HEK293T (cell line): ENCODE measurements at places on chromosomes 4 and X.

GRCh38 chr4:65789805-65790204 lies 119.5 kb upstream of the EPHA5 start:
- no peak for DNase-seq

DNA sequence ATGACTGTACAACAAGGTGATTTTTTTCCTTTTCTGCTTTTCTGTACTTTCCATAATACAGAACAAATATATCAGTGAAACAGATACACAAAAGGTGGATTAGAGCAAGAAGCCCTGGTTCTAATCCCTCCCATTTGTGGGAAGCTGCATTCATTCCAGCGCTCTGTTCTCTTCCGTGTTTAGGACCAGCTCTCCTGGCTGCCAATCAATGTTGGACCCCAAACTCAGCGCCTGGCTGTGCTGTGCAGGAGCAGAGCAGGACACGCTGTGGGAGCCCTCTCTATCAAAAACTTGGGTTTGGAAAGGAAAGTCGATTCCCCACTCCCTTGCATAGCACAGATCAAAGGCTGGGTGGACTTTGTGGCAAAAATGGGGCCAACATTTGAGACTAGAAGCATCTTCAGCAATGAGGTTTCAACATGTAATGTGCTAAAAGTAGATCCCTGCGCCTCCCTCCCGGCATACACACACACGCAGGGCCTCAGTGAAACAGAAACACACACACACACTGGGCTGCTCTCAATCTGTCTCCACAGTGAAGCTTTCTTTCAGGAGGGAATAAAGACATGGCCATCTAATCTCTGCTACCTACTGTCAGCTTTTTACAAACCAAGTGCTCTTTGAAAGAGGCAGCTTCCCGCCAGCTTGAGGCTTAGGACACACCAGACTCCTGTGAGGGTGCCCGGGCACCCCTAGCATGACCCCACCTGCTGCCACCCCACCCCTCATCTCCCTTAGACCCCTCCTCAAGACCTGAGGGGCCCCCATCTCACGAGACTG lies 12.2 kb downstream of the WDR1 start:
- no peak for DNase-seq

GRCh38 chr4:104385713-104386112 lies 109.0 kb downstream of the CXXC4 start:
- DNase-seq: no peak

DNA sequence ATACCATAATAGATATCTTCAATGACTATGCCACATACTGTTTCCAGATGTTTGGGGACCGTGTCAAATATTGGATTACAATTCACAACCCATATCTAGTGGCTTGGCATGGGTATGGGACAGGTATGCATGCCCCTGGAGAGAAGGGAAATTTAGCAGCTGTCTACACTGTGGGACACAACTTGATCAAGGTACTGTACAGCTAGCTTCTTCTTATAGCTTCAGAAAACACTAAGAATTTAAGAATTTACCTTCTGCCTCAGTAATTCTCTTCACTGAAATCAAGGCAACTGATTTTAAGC lies 805 bp downstream of the KLB start:
- no peak for DNase-seq

DNA sequence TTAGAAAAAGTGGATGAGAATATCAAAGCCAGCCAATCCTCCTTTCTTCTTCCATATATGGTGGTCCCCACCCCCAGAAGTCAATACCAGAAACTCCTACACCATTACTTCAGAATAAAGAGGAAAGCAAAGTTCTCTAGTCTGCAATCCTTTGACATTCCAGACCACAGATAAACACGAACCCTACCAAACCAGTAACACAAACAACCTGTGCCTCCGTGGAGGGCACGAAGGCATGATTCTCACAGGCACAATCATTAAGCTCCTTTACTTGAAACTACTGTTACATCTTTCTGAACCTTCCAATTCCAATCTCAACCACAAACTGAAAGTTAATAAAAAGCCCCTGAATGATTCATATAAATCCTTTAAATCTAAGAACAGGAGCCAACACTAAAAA lies 16.3 kb downstream of the MAML3 start:
- no peak for DNase-seq

GRCh38 chr4:2828758-2829181 lies 14.9 kb upstream of the ADD1 start:
- no peak for DNase-seq

- DNase-seq: no peak
Measured at GRCh38 chr4:33088713-33089112, 2368.5 kb downstream of the PCDH7 start.

DNA sequence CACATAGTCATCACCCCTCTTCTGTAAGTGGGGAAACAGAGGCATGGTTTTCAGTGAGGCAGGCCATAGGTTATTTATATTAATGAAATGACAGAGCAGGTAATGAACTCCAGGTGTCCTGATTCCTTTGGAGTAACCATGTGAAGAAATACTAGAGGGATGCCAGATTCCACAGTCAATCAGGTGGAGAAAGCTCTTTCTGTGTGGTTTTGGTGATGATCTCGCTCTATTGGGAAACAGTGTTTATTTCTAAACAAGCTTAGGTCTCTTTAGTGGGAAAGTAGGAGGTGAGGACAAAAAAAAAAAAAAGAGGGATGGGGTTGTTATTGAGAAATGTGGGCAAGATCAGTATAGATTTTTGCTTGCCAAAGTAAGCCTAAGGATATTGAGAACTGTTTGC lies 12.2 kb downstream of the DOCK11 start:
- no peak for DNase-seq

- peak; percentile 88 for DNase-seq
Measured at GRCh38 chrX:100447655-100448397, 37.8 kb upstream of the PCDH19 start.

DNA sequence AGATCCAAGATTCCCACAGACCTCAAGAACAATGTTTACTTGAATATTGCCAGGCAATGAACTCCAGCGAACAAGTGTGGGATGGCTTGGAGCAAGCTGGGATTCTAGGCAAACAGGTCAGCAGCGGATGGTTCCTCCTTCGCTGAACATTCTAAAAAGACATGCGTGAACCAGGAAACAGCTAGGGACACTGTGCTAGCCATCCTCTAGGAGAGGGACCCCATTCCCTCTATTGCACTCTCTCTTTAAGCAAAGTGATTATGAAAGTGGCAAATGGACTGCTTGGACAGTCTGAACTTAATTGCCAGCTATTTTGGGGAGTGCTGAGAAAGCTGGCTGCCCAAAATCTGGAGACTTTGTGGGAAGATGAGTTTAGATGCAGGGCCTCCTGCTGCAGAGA lies 29.9 kb upstream of the TEC start:
- no peak for DNase-seq

GRCh38 chr4:90960840-90961239 lies 833.6 kb downstream of the CCSER1 start:
- no peak for DNase-seq

GRCh38 chrX:138191998-138192397 lies 519.5 kb downstream of the FGF13 start:
- peak; percentile 20 for DNase-seq

GRCh38 chr4:120446051-120446567 lies 379.5 kb upstream of the MAD2L1 start:
- no peak for DNase-seq

GRCh38 chr4:124810827-124811226 lies 98.3 kb upstream of the ANKRD50 start:
- DNase-seq: no peak

DNA sequence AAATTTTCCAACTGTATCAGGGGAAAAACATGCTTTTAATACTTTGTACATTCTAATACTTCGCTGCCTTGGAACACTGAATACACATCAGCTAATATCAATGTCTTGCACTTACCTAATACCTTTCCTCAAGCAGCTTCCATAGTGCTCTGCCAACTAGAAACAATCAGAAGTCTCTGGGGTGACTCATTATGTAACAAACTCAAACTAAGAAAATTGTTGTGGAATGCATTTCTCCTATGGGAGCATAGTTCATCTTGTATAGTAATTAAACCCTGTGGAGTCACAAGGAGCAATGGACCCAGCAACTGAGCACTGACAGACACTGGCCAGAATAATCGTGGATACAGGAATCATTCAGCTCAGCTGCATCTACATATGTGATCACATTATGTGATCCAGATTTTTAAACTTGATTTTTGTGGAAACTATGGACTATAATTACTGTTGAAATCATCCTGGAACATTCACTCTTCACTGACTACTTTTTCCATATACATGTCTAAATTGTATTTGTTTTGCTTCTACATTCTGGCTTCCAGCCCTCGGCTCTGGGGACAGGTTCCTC lies 496.9 kb downstream of the TMA16 start:
- DNase-seq: no peak

DNA sequence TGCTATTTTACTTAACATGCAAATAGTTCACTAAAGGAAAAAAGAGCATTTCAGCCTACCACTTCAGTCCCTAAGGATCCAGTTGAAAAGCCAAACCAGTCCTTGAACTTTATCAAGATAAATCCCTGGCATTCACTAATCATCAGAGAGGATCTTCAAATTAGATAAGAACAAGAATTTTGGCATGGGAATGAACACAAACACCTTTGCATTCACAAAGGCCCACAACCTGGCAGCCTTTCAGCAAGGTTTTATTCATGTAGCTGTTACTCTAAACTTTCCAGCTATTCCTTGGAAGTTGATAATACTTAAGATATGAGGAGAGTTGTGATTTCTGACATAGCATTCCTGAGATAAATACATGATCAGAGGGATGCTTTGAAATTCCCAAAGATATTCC lies 193.4 kb downstream of the LRBA start:
- no peak for DNase-seq

DNA sequence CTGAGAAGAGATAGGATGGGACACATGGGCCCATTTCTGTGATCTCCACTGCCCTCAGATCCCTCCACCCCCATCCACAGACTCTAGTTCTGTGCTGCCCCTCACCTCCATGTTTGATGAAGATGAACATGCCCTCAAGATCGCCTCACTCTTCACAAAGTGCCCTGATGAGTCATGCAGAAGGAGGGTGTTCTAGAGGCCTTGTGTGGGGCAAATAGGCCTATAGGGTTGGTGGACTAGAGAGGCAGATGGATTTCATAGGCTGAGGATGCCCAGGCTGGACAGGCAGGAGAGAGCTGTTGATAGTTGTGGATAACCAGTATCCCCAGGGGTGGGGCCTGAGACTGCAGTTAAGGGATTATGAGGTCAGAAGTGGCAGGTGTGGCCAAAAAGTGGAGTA lies at the start of gene CXorf65:
Gene CXorf65 (minus strand): TSS at position 314 of the 400 bp plus-strand sequence. CDS start 184 bp downstream, at position 130.
- no peak for DNase-seq

GRCh38 chr4:105194328-105195231 lies 47.9 kb downstream of the TET2 start:
- DNase-seq: no peak

DNA sequence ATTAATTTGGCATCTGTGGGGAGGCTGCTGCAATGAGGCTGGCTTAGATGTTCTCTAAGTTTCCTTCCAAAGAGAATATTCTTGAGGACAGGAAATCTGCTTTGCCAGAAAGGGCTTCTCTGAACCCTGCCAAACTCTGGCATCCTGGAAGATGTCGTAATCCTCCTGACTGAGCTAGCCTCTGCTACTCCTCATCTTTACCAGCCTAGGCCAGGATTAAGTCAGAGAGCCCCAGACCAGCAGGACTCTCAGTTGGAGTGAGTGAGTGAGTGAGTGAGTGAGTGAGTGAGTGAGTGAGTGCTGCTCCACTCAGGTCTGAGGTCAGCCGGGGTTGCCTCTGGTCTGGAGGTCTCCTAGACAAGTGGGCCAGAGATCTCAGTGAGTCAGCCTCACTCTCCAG lies 104.9 kb upstream of the SOD3 start:
- DNase-seq: no peak

DNA sequence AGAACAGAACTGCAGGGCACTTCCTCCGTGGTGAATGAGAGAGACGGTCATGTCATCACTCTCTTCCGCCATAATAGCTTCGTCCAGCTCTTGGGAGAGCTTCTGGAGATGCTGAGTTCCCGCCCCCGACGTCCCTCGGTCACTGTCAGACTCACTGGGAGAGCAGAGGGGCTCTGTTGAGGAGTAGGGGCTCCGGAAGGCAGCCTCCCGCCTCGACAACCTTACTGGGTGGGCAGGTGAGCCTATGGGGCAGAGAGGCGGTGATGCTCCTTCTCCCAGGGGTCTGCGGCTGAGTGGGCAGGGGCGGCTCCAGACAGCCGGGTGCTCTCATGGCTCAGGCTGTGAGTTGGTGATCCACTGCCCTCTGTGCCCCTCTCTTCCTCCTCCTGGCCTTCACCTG lies 25.8 kb upstream of the ARHGEF38 start:
- DNase-seq: no peak

DNA sequence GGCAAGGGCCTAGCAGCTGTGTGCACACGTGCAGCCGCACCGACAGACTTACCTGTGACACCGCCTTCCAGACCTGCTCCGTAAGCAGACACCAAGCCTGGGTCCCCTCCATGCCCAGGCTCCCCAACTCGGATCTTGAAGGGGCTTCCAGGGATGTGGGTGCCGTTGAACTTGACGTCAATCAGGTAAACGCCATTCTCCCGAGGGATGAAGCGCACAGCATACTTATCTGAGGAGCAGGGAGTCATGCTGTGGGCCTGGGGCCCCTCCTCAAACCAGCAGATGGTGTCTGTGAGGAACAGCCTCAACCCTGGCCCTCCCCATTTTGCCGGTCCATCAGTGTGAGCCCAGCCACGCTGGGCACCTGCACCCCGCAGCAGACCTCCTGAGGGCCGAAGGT lies 24.5 kb downstream of the FLNA start:
- DNase-seq: no peak

DNA sequence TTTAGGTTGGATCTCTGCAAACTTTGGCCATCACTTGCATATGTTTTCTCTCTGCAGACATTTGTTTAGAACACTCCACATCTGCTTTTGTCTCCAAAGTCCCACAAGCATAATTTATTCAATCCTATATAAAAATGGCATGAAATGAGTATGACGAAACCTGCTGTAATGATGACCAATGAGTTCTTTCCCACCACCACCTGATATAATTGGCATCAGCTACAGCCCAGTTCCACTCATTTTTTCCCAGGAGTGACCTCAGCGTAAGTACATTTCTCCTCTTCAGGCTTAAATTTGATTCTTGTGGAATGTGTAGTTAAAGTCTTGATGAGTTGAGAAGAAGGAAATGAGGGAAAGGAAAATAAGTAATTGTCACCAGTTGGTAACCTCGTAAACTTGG lies 205.1 kb downstream of the AWAT2 start:
- no peak for DNase-seq

GRCh38 chrX:111467896-111468295 lies 43.5 kb upstream of the SERTM2 start:
- no peak for DNase-seq

GRCh38 chrX:2898846-2899512 lies 30.2 kb downstream of the ARSD start:
- no peak for DNase-seq

DNA sequence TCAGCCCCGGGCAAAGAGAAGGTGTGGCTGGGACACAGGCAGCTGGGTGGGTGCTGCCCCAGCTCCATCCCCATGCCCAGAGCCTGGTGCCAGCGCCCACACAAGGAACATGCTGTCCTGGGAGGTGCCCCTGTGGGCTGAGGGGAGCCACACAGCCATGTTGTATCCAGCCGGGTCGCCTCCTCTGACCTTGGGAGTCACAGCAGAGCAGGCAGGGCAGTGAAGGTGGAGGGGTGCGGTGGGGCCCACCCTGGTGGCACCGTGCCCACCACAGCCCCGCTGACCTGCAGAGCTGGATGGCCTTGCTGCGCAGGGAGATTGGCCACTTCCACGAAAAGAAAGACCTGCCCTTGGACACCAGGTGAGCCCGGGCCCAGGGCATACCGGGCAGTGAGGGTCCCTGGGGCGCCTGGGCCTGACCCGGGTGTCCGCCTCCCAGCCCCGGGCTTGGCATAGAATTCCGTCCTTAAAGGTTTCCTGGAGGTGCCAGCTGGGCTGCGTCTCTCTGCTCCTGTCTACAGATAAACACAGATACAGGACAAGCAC lies 18.7 kb upstream of the ADD1 start:
- no peak for DNase-seq
